ENCODE measurements at places on chromosomes 12 and 14.

DNA sequence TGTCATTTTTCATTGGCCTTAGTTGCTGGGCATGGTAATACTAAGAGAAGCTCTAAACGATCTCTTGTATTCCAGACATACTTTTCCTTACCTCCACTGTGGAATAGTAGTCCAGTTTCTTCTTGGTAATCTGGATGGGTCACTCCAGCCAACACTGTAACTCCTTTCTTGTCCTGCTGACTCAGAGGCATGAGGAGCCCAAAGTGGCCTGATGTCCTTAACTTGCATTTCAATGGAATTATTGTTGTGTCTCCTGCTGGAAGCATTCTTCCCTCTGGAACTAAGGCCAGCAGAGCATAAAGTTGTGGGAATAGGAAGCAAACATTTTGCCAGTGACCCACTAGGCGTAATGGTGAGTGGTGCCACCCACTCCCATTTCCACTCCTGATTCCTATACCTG, 33.1 kb downstream of the DAAM1 start:
- DNase-seq = no peak

- DNase-seq = no peak
These were observed 32.8 kb downstream of the GRIN2B start for GRCh38 chr12:13948621-13949020.

GRCh38 chr12:16159571-16159970, 117.9 kb downstream of the SLC15A5 start:
- DNase-seq = no peak

DNA sequence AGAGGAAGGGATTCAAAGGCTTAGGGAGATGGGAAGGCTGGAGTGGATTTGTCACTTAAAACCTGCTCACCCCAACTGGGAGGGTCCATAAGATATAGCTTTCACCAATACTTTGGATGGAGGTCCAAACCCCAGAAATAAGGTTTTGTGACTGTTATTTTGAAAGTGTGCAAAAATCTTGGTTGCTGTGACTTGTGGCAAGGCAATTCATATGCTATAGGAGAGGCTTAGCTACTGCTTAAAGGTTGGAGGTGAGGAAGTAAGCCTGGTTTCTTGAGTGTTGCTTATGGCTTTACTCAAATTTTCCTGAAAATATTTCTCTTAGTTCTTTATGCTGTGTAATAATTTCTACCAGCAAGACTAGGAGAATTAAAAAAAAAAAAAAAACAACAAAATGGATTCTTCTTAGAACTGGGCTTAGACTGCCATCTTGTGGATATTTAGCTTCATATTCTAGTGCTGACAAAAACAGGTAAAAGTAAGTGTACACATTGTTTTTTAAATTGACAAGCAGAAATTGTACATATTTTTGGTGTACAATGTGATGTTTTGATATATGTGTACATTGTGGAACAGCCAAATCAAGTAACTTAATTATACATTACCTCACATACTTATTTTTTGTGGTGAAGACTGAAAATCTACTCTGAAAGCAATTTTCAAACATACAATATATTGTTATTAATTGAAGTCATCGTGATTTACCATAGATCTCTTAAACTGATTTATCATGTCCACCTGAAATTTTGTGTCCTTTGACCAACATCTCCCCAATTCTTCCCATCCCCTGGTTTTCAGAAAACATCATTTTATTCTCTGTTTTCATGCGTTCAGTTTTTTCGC, 23.0 kb downstream of the PDE6H start:
- DNase-seq = peak; percentile 41

DNA sequence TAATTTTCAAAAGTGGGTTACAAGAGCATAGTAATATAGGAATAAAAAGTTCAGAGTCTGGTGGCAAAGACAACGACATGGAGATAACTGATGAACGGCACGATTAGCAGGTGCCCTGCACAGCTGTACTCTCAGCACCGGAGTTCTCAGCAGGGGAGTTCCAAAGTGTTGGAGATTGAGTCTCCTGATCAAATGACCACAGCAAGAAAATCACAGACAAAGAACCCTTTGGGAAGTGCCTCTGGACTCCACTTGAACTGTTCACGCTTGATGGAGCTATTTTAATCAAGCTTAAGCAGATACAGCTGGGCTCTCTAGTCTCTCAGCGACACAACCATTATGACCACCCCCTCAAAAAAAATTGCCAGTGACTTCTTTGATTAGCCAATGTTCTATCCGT, 153.1 kb downstream of the ALG10B start:
- no peak for DNase-seq

GRCh38 chr12:100069795-100070194, 72.9 kb downstream of the BLTP3B start:
- no peak for DNase-seq

GRCh38 chr12:51625370-51625769, 34.3 kb downstream of the SCN8A start:
- DNase-seq = no peak

DNA sequence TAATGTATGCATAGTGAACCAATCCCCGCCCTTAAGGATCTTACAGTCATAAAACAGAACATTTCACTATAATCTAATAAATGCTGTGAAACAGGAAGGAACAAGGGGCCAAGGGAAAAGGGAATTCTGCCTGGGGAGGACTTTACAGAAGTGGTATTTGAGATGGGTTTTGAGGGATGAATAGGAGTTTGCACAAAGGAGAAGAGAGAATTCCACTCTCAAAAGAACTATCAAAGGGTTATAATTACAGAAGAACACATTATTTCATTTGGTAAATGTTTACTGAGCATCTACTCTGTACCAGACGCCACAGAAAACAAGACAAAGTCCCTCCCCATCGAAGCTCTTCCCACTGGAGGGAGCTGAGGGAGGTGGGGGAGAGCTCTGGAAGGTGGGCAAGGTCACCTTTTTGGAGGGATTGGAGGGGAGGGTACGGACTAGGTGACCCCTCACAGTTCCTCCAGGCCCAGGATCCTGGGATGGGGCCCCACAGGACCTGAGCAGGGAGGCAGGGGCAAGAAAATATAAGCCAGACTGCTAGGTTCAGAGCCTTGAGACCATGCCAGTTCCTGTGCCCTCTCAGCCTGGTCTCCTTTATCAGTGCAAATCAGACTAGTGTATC, 24.5 kb downstream of the PHETA1 start:
- no peak for DNase-seq

GRCh38 chr12:32031109-32031508, 71.9 kb downstream of the RESF1 start:
- no peak for DNase-seq

DNA sequence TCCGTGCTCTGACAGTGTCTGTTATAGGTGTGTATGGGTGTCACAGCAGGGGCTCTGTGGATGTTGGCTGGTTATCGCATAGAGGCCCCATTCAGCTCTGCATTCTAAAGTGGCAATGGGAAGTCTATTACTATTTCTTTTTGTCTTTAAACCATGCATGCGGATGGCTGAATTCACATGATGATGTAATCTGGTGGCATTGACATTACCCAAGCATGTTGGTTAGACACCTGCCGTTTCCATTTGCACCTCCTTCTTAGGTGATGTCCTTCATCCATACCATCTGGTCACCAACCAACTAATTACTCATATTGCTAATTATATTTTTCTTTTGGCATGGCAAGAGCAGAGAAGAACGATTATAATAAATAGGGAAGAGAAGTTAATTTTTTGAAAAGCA, 270.8 kb upstream of the RGS6 start:
- DNase-seq = no peak

GRCh38 chr14:94903883-94904282, 134.0 kb upstream of the GSC start:
- DNase-seq = no peak

DNA sequence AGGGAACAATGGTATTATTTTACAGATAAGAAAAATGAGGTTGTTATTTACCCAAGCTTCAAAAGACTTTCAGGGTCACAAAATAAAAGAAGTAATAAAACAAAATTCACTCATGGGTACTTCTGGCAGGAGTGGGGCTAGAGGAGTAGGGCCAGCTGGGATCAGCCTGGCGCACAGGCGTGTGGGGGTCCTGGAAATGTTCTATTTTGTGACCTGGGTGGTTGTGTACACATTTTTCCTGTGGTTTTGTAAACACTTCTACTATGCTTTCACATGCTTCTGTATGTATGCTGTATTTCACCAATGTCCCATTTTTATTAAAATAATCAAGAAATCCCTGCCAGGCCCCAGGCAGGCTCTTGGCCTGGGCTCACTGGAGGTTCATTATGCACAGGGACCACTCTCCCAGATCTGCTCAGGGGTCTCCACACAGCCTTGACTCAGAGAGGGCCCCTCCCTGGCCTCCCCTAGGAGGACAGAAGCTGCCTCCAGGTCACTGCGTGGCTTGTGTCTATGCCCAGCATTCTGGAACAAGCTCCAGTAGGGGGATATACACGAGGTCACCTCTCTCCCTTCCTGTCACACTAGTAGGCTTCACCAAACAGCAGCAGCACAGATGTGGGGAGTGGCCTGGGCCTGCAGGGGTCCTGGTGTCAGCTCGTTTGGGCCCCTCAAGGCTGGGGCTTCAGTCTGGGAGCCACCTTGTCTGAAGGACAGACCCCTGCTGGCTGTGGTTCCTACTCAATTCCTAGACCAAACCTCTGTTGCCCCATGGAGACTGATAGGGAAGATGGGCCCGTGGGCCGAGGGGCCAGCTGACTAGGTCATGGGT, 37.8 kb downstream of the ANAPC7 start:
- DNase-seq = no peak

DNA sequence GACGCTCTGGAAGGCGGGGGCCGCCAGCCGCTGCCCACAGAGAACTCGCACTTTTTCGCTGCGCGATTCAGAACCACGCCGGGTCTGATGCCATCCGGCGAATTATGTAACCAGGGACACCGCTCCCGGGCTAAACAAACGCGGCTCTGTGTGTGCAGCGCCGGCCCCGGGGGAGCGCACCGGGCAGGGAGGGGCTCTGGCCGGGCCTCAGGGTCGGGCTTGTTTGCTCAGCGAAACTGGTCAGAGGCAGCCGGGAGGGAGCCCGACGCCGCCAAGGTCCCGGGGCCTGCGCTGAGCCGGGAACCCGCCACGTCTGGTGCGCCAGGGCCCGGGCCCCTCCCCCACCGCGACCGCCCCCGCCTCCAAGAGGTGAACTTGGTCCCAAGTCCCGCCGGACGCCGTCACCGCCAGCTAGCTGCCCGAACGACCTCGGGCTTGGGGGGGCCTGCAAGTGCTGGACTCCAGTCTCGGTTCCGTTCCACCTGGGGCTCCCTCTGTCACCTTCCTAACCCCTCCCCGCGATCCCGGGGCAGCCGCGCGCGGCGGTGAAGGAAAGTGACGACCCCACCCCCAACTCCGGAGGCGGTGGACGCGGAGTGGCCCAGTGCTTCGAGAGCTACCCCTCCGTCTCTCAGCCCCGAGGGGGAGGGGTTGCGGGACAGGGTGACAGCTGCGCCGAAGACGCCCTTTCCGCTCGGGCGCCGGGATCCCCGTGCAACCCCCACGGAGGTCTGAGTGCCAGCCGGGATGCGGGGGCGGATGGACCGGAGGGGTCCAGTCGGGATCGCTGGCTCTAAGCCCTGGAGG, 848 bp downstream of the CTDSP2 start:
- no peak for DNase-seq

Data from AG09309 (cell line).